ENCODE measurements at places on chromosomes 5 and 9.

DNA sequence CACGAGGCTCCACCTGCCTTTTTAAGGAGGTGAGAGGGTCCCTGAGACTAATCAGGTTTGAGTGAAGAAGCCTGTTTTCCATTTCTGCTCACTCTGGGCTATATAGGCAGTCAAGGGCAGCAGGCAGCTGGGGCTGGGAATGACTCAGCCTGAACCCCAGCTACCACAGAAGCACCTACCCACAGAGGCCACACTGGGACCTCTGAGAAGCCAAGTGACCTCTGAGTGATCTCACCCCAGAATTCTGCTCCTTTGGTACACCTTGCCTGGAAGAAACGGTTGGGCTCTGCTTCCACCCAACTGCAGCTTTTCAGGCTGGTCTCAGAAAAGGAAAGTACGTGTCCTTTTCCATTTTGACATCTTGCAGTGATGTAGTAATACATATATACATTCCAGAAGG is 6.8 kb downstream of the FAM219A start:
- no peak for DNase-seq

DNA sequence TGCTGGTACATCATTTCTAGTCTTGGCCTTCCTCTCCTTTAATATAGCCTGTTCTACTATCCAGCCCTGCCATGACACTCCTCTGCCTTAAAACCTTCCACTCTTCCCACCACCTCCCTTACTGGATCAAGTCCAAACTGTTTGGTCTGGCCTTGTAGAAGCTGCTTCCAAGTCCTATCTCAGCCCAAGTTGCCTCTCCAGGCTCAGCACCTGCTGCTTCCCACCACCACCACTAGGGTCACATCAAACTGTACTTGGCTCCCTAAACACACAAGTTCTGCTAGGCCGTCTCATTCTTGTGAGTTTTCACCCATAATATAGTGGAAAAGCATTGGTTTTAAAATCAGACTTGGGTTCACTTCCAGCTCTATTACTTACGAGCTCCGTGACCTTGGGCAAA is 1.4 kb downstream of the NDUFA8 start:
- DNase-seq = no peak

DNA sequence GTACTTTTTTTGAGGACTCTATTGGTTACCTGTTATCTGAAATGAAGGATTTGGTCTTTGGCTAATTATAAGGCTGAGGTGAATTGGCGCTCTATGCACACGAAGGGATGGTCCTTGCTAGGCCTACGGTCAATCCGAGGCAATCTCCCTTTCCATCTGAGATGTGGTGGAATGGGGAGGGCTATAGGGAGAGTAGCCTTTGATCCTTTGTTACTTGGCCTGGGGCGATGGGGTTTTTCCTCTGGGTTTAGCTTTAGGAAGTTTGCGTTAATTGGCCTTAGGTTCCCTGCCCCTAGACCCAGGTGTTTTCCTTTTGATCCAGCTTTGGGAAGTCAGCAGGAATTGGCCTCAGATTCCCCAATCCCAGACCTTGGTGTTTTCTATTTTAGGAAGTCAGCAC is 102.1 kb upstream of the C9orf72 start:
- DNase-seq = no peak

DNA sequence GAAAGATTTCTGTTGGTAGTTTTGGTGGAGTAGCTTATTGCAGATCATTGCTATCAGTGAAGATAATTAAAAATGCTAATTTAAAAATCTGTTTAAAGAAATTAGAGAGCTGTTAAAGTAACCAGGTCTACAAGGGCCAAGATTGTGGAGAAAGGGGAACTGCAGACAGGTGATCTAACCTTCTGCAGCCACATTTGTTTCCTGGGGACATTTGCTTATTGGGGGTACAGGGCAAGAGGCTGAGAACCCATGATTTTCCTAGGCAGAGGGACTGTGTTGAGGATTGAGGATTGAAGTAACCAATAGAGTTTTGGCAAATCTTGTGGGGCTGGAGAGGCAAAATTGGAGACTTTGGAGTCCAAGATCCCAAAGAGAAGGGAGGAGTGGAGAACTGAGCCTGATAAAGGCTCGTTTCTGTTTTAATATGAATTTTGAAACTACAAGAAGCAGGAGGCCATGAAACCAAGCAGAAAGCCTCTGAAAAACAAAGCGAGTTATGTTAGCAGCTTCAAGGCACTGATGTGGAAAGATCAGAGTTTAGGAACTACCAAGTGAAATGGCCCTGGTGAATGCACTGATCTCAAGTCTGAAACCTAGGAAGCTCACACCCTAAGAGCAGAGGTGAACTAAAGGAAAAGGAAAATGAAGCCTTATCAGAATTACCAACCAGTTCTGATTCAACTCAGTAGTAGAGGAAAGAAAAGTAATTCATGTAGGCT is 219.8 kb upstream of the C9orf72 start:
- no peak for DNase-seq

DNA sequence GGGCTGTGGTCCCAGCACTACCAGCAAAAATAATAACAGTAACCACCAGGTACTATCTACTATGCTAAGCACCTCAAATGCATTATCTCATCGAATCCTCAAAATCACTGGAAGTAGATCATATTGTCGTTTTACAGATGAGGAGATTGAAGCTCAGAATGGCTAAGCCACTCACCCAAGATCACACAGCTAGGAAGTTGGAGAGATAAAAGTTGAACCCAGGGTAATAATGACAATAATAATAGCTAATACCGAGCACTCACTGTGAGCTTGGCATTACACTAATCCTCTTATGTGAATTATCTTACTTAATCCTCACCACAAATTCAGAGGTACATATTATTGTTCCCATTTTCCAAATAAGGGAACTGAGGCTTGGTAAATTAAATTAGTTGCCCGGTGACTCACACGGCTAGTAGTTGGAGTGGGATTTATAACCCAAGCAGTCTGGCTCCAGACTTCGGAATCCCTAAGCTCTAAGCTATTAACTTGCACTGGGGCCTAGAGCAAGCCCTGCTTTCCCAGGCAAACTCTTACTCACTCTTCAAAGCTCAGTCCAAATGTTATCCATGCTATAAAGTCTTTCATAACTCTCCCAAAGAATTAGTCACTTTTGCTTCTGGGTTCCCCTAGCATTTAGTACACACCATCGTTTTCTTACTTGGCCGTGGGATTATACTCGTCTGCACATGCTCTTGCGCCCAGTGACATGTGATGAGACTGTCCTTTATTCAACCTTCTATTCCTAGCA is 3.8 kb downstream of the ARSI start:
- DNase-seq = no peak

DNA sequence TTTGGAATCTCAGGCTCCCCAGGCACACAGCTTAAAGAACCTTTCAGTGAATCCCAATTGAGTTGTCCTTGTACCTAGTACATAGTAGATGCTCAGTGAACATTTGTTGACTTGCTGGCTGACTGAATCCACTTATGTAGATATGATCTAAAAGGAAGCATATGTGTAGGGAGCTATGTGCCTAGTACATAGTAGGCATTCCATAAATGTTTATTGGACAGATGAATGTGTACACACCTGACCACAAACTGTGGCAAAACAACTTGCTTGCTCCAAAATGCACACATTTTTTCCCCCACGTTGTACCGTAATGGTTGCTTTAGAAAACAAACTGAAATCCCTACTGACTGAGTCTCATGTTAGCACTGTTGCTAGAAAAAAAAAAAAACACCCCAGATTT is 80.2 kb upstream of the IL12B start:
- no peak for DNase-seq

GRCh38 chr5:148554621-148555020 is 99.7 kb downstream of the HTR4 start:
- DNase-seq = no peak

DNA sequence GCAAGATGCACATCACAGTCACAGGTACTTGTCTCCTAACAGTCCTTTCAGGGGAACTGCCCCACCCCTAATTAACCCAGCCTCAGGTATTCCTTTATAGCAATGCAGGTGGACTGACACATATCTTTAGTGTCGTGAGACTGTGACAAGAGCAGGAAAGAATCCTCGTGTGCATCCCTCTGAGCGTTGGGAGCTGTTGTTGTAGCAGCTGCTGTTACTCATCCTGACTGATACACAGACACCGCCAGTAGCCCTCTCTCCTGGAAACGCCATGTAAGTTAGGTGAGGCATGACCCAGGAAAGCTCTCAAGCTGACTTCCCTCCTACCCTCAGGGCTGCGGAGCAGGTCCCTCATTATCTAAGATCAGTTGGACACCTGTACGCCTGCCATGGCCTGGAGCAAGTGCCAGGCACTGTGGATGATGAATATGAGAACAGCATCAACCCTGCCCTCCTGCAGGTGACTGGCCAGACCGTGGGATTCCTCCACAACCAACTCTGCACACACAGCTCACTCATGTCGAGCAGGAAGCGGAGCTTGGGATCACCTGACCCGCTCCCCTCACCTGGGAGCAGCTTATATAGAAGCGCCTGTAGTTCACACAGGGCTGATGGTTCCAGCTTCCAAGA is 10.2 kb upstream of the LCN15 start:
- no peak for DNase-seq

- DNase-seq = no peak
These were observed 55.1 kb downstream of the C9orf152 start for GRCh38 chr9:110152704-110153374.

DNA sequence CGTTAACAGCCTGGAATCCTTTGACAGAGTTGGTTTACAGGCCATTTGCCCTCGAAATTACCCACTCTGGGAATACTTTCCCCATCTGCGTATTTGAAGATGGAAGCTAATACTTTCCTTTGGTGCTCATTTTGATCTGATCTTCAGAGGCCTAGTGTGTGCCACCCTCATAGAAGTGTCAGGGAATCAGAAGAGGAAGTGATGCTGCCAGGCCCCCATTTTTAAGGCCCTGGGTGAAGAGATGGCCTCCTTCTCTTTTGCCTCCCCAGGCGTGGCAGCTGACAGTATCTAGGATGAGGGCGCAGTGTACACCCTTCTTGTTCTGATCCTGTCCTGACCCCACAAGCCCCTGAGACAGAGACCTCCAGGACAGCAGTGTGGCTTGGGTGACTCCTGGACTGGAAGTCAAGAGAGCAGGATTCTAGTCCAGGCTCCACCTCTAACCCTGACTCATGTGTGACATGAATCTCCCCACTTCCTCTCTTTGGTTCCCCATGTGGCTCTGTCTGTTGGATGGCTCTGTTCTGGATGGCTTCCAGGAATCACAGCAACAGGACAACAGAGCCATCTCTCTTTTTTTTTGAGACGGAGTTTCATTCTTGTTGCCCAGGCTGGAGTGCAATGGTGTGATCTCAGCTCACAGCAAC is 27.8 kb downstream of the CSF1R start:
- DNase-seq = no peak

- no peak for DNase-seq
These were observed 199.4 kb upstream of the ST8SIA4 start for GRCh38 chr5:101102506-101102905.

DNA sequence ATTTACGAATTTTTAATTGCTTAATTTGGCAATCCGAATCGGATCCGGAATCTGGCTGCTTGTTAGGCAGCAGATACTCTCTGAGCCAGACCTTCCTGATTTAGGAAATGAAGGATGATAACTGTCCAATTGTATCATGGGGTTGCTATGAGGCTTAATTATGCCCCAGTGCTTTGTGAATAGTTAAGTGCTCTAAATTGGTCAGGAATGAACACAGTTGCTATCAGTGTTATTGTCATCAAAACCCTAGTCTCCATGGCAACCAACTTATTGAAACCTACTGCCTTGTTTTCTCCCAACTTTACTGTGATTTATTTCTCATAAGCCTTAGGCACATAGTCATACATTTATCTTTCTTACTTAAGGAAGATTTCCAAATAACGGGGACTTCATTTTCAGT is 47.9 kb downstream of the MAMDC2 start:
- DNase-seq = no peak

- no peak for DNase-seq
These were observed 499.1 kb upstream of the GRIN3A start for GRCh38 chr9:102237520-102237919.

DNA sequence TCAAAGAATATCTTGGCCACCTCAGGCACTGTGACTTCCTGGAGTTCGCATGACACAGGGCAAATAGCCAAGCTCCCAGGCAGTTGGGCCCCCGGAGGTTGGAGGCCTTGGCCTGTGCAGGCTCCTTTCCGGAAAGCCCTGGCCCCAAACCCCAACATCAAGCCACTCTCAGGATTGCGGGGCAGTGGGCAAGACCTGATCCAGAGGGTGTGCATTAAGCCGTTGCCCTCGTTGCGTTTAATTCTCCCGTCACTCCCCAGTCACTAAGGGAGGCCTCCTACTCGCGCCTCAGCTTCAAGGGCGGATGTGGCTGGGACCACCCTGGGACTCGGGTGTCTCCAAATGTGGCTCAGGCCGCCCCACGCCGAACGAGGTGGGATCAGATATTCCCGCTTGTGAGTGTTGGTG is 60.1 kb downstream of the TMEM174 start:
- no peak for DNase-seq

DNA sequence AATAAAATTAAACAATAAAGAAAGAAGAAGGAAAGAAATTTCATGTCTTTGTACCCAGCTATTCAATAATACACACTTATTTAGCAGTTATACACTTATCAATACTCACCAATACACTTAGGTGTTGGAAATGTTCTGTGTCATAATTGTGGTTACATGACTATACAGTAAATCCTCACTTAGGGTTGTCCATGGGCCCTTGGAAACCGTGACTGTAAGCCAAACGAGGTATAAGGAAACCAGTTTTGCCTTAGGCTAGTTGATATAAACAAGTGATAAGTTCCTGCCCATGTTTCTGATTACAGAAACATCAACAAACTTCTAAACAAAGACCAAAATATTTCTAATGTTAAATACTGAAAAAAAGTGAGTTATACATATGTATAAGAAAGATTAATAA is 10.0 kb upstream of the SLCO4C1 start:
- DNase-seq = no peak

DNA sequence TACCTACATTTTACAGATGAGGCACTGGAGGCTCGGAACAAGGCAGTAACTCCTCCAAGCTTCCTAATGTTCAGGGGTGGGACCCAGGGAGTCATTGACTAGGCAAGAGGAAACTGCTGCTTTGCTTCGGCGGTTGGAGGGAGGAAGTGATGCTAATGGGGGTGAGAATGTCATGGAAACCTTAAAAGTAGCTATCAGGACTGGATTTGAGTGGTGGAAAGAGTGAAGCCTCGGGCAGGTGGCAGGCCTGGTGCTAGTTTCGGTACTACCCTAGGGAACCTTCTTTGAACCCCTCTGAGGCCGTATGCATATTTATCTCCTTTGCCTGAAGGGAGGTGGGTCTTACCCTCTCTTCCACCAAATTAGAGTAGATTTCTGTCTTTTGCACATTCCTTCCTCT is 1.6 kb downstream of the BSPRY start:
- no peak for DNase-seq

DNA sequence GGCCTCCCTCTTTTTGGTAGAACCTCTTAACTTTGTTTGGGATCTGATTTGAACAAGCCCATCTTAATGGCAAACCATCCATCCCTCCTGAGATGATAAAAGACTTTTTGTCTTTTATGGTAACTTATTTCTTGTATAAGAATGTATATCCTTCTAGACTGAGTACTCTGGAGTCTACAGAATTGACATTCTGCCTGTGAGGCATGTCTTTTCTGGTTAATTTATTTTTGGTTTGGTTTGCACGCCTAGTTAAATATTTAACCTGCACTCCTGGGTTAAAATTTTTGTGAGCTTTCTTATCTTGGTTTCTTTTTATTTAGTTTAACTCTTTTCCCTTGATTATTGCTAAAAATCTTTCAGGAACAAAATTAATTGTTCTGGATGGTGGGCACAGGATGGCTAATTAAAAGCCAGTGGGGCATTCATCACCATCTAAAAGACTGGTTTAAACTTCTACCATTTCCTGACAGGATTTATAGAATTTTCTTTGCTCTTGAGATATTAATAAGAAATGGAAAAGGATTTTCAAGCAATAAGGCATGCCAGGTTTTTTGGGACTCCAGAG is 50.3 kb downstream of the PHAX start:
- no peak for DNase-seq

Measured in stimulated activated CD4-positive, alpha-beta T cell treated with anti-CD3 and anti-CD28 coated beads, TNF-alpha, amount 100 ng/mL, for 1 hour (primary cell).